ENCODE measurements at places on chromosomes 6 and 20.

DNA sequence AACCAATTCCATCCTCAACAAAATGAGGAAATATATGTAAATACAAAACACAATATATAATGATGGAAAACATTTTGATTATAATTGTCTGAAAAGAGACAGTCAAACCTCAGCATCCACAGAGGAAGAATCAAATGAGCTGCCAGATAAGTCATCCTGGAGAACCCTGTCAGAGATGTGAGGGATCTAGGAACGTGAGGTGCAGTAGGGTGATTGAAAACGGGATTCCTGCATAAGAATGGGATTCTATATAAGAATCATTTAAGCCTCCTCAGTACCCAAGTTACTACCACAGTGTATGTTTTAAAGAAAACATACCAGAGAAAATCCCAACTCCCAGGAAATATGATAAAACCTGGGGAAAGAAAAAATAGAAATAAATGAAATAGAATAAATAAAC, 690.5 kb downstream of the FRK start:
- no peak for DNase-seq

DNA sequence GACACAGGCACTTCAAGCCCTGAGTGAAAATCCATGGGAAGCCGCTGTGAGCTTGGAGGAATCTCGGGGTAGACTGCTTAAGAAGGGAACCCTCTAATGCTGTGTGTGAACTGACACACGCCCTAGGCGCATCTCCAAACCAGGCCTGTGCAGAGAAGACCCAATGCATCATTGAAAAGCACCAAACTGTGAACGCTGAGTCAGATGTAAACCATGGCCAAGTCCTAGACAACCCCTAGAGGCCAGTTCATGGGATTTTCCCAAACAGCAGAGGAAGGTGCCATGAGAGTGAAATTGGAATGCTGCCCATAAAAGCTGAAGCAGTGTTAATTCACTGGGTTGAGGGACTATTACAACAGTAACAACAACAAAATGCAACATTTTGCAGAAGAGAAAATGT, 296.5 kb downstream of the SMOC2 start:
- no peak for DNase-seq

GRCh38 chr6:118562959-118563358, 14.9 kb downstream of the PLN start:
- no peak for DNase-seq

- DNase-seq, result no peak
These were observed 429.1 kb downstream of the HTR1B start for GRCh38 chr6:77034161-77034560.

DNA sequence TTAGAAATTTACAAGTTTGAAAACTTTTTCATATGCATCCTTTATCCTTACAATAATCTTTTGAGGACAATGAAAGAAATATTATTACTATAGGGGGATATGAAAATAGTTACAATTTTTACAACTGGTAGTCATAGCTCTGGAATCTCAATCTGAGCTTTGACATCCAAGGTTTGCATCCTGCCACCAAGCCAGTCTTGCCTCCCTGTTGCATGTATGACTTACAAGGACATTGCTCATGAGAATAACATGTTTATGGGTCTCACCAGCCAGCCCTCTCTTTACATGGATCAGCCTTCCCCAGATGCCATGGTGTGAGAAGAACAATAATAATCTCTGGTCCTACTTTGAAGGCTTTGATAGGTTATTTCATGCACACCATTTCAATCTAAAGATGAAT, 67.5 kb downstream of the THEMIS start:
- no peak for DNase-seq

- DNase-seq, result no peak
These were observed 46.9 kb upstream of the ARMC2 start for GRCh38 chr6:108801366-108801765.

DNA sequence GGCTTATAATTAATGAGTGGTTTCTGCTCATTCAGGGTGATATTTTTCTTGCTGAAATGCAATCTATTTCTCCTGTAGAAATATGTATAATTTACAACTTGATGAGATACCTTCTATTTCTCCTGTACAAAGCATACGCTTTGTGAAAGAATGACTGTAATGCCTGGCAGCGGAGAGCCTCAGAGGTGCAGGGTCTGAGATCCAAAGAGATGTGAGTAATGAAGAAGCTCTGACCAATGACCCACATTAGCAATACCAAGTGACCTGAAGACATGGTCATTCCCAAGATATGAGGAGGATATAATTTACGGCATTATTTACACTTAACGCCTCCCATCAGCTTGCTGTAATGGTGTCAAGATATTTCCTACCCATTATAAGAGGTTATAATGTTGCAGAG, 98.4 kb upstream of the RAB32 start:
- no peak for DNase-seq

DNA sequence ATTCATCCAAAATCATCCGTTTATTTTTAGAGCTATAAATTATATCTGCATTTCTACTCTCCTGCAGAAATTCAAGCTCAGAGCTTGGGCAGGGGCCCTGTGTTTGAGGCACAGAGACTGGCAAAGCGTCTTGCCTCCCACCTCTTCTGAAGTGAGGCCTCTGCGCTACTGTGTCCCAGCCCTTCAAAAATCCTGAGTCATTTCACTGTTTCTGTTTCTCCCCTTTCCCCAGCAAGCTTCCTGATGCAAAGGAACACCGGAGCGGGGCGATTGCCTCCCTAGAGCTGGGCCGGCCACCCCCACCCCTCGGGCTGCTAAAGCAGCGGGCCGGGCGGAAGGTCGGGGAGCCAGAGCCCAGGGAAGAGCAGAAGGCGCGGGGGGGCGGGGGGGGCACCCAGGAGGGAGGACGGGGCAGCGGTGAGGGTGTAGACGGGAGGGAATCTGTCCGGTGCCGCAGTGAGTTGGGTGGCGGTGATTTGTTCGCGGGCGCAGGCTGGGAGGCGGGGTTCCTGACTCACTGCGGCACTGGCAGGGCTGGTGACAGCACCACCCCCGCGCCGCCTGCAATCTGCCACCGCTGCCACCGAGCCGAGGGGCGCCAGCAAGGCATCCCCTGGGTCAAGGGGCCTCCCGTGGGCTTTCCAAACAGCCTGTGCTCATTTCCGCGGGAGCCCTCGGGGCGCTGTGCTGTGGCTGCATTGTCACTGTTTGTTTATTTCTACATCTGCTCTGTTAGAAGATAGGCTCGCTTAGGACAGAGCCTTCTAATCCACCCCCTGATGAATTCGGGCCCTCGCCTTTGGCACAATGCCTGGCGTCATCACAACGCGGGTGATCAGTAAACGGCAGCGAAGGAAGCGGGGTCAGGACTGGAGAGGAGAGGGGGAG, 46.5 kb upstream of the SNAP25 start:
- no peak for DNase-seq

DNA sequence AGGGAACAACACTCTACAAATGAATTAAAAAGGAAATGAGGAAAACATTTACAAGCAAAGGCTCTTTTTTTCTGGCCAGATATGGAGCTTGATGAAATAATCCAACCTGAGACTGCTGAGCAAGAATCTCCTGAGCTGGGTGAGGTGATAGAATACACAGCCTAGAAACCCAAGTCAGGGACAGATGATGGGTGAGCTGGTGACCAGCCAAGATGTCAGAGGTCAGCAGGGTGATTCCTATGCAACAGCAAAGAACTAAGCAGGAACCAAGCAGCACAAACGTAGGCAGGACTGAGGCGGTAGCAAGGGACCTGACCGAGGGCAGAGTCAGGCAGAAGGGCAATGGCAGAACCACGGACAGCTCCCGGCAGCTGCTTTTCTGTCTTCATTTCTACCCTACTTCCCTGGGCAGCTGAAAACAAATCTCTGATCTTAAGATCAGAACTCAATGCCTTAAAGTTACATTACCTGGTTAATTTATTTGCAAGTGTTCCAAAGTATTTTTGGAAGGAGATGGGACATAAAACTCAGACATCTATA, 75.1 kb downstream of the CDC40 start:
- DNase-seq, result no peak

GRCh38 chr6:60671369-60671768, 1614.7 kb downstream of the KHDRBS2 start:
- DNase-seq, result no peak

DNA sequence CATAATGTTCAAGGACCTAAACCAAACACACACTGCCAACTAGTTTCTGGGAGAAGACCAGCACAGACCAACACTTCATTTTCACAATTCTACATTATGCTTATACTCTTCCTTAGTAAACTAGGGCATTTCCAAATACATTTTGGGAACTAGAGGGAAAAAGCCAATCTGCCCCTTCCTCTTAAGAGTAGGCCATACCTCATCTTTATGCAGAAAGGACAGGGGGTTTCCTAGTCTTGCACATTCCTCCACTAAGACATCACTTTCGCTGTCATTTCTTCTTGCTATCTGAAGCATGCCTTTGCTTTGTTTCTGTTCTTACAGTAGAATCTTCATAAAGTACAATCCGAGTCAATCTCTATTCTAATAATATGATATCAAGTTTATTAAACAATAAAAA, 105.7 kb downstream of the SMLR1 start:
- DNase-seq, result no peak

DNA sequence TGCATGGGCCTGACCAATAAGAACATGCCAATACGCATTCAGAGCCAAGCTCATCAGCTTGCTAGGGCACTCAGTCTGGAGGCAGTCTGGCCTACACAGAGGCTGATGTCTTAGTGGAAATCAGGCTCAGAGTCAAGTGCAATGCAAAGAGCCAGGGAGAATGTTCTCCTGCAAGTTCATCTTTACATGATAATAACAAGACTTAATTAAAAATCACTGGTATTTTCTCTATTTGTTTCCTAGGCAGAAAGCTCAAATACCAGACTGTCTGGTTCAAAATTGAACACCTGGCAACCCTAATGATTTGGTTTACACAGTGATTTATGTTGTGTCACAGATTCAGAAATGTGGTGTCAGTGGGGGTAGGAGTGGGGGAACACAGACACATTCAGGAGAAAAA, 689.3 kb upstream of the FLRT3 start:
- no peak for DNase-seq

- DNase-seq, result no peak
These were observed 191.4 kb downstream of the TENT5A start for GRCh38 chr6:81561071-81561564.

GRCh38 chr6:48222241-48222640, 111.2 kb upstream of the PTCHD4 start:
- no peak for DNase-seq

DNA sequence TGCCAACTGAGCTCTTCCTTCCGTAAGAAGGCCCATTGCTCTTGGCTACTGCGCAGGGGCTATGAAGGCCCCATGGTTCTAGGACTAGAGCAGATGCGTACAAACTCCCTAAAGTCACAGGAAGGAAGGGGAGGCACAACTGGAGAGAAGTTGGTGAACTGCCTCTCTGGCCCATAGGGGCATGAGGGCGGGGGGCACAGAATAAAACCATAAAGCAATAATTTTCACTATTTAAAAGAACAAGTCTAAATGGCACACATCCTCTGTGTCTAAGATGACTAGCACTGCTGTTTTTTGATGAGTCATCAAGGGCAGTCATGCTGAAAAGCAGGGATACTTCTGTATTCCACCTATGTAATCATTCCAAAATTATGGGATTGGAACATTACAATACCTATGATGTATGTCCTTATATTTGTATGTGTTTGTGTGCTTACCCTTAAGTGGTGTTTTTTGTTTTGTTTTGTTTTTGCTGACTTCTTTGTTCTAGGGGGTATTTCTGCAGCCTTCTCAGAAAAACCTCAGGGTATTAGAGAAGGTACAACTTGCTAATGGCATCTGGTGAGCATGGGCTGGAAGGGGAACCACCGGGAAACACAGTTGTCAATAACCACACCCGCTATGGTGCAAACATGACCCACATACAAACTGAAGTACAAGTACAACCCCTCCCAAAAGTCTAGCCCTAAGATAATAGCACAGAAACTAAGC, 36.9 kb downstream of the B4GALT5 start:
- DNase-seq, result no peak

DNA sequence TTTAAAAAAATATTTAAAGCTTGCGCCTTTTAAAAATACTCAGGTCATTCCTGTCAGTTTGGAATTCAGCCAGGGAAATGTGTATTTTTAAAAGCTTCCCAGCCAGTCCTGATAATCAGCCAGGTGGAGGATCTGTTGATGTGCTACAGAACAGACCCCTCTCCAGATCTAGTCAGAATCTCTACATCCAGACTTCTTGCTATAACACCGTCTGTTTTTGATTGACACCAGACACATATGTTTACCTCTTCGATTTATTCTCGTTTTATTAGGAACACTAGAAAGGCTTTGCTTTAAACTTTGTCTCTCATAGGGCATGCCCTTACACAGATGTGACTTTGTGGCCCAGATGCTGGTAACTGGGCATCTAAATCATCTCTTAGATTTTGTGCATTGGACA, 11.7 kb downstream of the PARD6B start:
- DNase-seq, result no peak

DNA sequence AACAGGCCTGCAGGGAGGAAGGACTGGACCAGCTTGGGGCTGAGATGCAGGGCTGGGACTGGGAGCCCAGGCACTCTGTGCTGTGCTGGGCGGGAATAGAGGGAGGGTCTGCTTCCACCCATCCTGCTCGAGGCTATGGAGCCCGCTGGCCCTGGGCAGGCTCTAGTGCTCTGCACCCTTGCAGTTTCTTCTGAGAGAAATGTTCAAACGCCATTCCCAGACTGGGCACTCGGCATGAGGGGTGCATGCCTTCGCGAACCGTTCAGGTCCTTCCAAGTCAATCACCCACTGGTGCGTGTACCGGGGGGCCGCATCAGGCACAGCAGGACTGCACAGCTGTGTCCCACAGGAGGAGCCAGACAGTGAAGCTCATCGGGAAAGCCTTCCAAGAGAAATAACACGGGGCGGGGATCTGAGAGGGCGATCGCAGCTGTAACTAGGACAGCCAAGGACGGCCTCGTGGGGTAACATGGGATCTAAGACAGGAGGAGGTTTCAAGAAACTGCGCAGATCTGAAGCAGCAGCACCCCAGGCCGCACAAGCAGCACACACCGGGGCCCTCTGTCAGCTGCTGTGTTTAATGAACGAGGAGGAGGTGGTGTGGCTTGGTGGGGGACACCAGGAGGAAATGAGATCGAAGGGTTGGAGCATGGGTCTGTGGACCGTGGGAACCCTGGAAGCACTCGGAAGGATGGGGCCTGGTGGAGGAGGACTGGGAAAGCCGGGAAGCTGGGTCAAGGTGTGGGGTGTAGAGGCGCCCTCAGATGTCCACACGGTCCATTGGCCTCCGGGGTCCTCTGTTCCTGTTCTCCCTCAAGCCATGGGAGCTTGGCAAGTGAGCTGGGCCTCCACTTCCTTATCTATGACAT, 26.1 kb upstream of the PYGB start:
- no peak for DNase-seq

DNA sequence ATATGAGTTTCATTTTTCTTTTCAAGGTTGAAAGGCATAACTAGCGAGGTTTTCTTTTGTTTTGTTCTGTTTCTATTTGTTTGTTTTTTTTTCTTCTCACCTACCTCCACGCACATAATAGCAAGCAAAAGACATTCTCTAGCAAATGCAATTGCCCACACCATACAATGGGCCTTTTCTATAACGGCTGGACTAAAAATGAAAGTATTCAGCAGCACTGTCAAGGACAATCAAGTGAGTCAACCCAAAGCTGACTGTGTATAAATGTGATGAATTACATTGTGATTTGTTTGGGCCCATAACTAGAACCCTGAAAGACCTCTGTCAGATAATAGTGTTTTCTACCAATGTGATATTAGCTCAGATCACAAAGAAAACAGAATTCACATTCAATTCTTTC, 496.7 kb downstream of the RNF144B start:
- DNase-seq, result no peak

- DNase-seq, result no peak
These were observed 36.2 kb downstream of the VEGFA start for GRCh38 chr6:43806043-43806757.
